ENCODE measurements at places on chromosomes 12 and 14. TPM values are rescaled to one million over a fixed set of nuclear protein-coding genes. Genes with fewer than 3 reads are reported as not detected.
A peak's percentile ranks its signal among the peaks of the same experiment; 100 is the strongest.

Gene STRN3
- 64.7 TPM for total RNA-seq

Gene FOXM1
- total RNA-seq = not detected

Gene HCAR2
- total RNA-seq = not detected

Gene ASCL1
- 0.20 TPM for total RNA-seq

Gene SELPLG
- 5.0 TPM for total RNA-seq

Gene GCH1
- total RNA-seq = 0.53 TPM

Gene FGF23
- total RNA-seq = not detected

Gene OAS1
- 1.8 TPM for total RNA-seq

Gene NFATC4
- 13.2 TPM for total RNA-seq

DNA sequence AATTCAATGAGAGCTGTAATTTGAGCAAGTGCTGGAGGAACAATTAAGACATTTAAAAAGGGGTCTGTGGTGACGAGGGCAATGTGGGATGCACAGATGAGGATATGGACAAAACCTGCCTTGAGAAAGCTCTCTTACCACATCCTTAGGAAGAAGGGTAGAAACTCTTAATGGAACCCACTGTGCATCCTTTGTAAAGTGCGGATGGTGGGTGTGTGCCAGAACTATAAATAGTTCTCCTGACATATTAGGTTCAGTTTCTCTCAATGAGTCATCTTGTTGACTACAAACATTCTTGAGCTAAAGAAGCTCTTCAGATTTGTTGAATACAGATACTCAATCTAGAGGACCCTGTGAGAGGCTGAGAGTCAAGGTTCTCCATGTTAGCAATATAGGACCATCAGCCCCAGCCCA lies 106.1 kb upstream of the ANO4 start:
- no peaks in the 10 kb centered on the region for H3K36me3 ChIP-seq
- no peak overlapping the region for H3K27ac ChIP-seq

DNA sequence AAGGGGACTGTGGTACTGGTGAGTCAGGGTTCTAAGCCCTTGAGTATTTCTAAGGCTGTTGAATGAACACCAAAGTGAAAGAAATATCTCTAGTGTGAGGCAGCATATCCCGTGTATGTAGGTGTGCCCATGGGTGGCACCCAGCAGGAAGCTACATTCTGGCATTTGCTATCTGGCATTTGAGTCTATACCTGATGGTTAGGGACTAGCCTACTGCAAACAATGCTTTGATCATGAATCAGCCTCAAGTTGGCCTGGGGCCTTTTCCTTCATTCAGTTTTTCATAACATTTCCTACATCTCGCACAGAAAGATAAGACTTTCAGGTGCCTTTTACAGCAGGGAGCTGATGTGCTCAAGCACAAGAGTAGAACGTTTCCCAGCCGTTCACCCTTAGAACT lies 85.7 kb upstream of the E2F7 start:
- no peaks in the 10 kb centered on the region for H3K4me1 ChIP-seq
- no peak overlapping the region for H3K4me3 ChIP-seq
- no peak overlapping the region for H3K27ac ChIP-seq
- no peaks in the 10 kb centered on the region for H3K36me3 ChIP-seq
- DNase-seq = no peak

- H3K4me1 ChIP-seq = no peaks in the 10 kb centered on the region
- no peaks in the 10 kb centered on the region for H3K27me3 ChIP-seq
Observed at GRCh38 chr12:83158613-83159207, 472.0 kb downstream of the TMTC2 start.

DNA sequence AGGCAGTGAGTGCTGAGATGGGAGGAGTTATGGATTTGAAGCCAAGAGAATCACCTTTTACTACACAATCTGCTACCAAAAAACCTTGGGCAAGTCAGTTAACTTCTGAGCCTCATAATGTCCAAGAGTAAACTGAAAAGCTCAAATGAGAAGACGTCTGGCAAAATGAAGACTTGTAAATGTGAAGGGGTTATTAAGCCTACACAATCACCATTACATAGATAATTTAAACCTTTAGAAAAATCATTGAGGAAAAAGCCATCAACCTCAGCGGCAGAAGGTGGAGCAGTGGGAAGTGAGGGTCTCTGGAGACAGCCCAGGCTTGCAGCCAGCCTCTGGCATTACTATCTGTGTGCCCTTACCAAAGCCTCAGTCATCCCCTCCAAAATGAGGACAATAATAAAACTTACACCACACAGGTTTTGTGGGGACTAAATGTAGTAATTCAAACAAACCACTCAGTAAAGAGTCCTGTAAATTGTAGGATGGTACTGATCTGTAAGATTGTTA lies 50.5 kb upstream of the CCDC175 start:
- no peak overlapping the region for H3K27ac ChIP-seq
- no peak overlapping the region for H3K4me3 ChIP-seq
- peaks cover 4% of the 10 kb centered on the region for H3K4me1 ChIP-seq

GRCh38 chr12:6049992-6050391 lies 74.5 kb downstream of the VWF start:
- H3K27me3 ChIP-seq = no peaks in the 10 kb centered on the region
- no peak for DNase-seq
- no peak overlapping the region for H3K4me3 ChIP-seq
- no peak overlapping the region for H3K27ac ChIP-seq
- H3K4me1 ChIP-seq = no peaks in the 10 kb centered on the region
- H3K36me3 ChIP-seq = no peaks in the 10 kb centered on the region

- no peak overlapping the region for H3K27ac ChIP-seq
- peak overlapping the region; percentile 66 for H3K4me3 ChIP-seq
- H3K36me3 ChIP-seq = no peaks in the 10 kb centered on the region
- H3K27me3 ChIP-seq = no peaks in the 10 kb centered on the region
- peaks cover 13% of the 10 kb centered on the region for H3K4me1 ChIP-seq
Observed at GRCh38 chr14:45251912-45252311, 1.1 kb downstream of the MIS18BP1 start.

DNA sequence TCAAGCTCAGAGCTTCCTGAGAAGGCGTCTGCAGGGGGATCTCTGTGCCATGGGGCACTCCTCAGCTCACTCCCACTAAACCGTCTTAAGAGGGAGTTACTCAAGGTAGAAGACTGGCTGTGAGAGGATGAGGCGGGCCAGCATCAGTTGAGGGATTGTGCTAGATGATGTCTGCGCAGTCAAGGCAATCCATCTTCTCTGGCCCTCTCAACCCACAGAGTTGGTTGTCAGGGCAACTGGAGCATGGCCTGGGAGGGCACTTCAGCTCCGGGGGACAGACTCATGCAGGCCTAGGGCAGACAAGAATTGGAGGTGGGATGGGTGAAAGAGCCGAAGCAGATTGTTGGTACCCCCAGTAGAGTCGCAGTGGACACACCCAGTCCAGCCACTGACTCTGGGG lies 9.0 kb downstream of the GSTZ1 start:
- no peak overlapping the region for H3K27ac ChIP-seq
- no peak overlapping the region for H3K4me3 ChIP-seq
- H3K27me3 ChIP-seq = no peaks in the 10 kb centered on the region
- no peaks in the 10 kb centered on the region for H3K4me1 ChIP-seq
- H3K36me3 ChIP-seq = no peaks in the 10 kb centered on the region

DNA sequence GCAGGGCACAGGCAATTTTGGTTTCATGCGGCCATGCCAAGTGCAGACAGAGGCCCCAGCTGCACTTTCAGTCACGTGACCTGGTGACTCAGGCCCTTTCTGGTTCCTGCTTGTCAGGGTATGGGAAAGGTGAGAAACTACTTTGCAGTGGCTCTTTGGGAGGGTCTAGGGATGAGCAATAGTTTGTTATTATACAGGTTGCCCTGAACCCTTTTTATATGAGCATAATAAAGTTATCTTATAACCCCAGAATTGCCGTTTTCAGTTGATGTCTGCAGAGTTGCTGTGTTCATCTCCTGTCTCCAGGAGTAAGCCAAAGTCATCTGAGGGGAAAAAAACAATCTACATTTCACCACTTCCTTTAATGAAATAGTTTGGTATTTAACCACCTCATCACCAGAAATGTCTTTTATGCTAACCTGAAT lies 30.9 kb upstream of the EMP1 start:
- no peaks in the 10 kb centered on the region for H3K27me3 ChIP-seq
- no peaks in the 10 kb centered on the region for H3K36me3 ChIP-seq
- H3K4me1 ChIP-seq = no peaks in the 10 kb centered on the region

DNA sequence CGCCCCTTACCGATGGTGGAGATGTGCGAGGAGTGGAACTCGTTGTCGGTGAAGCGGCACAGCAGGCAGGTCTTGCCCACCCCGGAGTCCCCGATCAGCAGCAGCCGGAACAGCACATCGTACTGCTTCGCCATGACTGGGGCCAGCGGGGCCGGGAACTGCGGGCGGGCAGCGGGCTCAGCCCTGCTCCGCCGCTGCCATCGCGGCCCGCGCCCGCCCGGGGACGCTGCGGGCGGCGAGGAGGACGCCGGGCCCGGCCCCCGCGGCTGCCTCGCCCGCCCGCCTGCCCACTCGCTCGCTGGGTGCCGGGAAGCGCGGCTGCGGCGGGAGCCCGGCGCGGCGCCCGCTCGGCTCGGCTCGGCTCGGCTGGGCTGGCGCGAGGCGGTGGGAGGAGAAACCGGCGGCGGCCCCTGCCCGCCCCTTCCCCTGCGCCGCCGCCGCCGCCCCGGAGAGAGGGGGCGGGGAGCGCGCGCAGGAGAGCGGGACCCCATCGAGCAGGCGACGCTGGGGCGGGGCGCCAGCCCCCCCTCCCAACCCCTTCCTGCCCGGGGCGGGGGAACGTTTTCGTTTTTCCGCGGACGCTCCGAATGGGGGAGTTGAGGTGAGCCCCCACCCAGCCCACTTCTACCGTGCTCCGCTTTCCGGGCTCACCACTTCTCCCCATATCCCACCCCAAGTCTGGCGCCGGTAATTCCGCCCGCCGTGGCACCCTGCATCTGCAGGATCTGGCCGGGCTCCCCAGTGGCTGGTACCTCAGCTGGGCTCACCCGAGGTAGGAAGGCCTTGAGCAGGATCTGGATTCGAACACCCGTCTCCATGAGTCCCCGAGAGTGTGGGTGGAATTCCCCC lies at the start of gene RAB15:
RAB15 (minus strand) TSS at position 394 of the 849 bp plus-strand sequence; CDS start at position 134, 260 bp downstream.
- H3K4me1 ChIP-seq = no peaks in the 10 kb centered on the region
- no peaks in the 10 kb centered on the region for H3K27me3 ChIP-seq
- peak within 1 kb of the TSS; percentile 60 for H3K4me3 ChIP-seq

DNA sequence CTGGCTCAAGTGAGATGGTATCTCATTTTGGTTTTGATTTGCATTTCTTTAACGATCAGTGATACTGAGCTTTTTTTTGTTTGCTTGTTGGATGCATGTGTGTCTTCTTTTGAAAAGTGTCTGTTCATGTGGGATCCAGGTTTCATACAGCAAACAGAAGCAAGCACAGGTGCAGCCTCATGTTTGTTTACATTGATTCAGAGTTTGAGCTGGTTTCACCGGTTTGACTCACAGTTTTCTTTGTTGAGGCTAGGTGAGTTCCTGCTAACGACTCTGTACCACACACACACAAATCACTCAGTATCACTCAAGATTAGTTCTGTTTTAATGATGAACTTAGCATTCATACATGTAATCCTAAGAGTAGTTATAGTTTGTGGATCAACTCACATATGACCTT lies 3.7 kb downstream of the OR10G2 start:
- no peaks in the 10 kb centered on the region for H3K4me1 ChIP-seq
- DNase-seq = no peak
- H3K36me3 ChIP-seq = no peaks in the 10 kb centered on the region

GRCh38 chr12:92717202-92717601 lies 14.4 kb downstream of the PLEKHG7 start:
- DNase-seq = no peak
- no peaks in the 10 kb centered on the region for H3K4me1 ChIP-seq
- H3K27me3 ChIP-seq = no peaks in the 10 kb centered on the region
- H3K36me3 ChIP-seq = no peaks in the 10 kb centered on the region
- H3K27ac ChIP-seq = no peak overlapping the region
- H3K4me3 ChIP-seq = no peak overlapping the region

- peak; percentile 61 for DNase-seq
- peaks cover 37% of the 10 kb centered on the region for H3K4me1 ChIP-seq
- no peak overlapping the region for H3K4me3 ChIP-seq
- H3K27ac ChIP-seq = no peak overlapping the region
- peaks cover 5% of the 10 kb centered on the region for H3K27me3 ChIP-seq
Observed at GRCh38 chr12:96233168-96233567, 39.0 kb downstream of the ELK3 start.

GRCh38 chr12:111413442-111414086 lies 7.8 kb downstream of the SH2B3 start:
- H3K4me1 ChIP-seq = peaks cover 51% of the 10 kb centered on the region
- no peaks in the 10 kb centered on the region for H3K27me3 ChIP-seq
- H3K4me3 ChIP-seq = no peak overlapping the region
- DNase-seq = peak; percentile 79
- peak overlapping the region; percentile 83 for H3K27ac ChIP-seq

DNA sequence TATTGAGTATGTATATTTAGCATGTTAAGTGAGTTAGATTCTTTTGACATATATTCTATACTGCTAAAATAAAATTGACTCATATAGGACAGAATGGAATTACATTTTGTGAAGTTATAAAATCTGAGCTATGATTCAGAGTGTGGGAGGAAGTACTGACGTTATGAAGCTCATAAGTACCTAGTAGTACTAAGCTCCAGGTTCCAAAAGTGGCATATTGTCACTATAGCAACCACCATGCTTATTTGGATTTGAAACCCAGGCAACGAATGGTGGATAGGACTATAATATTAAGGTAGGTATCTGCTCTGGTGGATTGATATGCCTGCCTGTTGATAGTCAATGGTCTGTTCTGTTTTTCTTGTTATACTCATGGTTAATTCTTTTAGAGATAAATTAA lies 2.2 kb upstream of the FBXO33 start:
- H3K27me3 ChIP-seq = no peaks in the 10 kb centered on the region
- no peaks in the 10 kb centered on the region for H3K36me3 ChIP-seq
- no peak overlapping the region for H3K27ac ChIP-seq
- no peak overlapping the region for H3K4me3 ChIP-seq
- no peak for DNase-seq

GRCh38 chr14:36997843-36998242 lies 174.6 kb downstream of the SLC25A21 start:
- no peak overlapping the region for H3K4me3 ChIP-seq
- no peak overlapping the region for H3K27ac ChIP-seq
- no peaks in the 10 kb centered on the region for H3K27me3 ChIP-seq

DNA sequence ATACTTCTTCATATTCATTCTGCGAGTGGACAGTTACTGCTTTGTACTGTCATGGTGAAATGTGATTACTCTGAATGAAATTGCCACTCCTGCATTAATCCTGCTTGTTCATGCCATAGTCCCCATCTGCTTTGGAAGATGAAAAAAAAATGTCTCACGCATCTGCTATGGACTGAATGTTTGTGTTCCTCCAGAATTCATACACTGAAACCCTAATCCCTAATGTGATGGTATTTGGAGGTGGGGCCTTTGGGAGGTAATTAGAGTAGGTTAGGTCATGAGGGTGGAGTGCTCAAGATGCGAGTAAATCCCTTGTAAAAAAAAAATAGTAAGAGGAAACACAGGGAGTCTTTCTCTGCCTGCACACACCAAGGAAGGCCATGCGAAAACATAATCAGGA lies 427.2 kb downstream of the TMTC2 start:
- no peaks in the 10 kb centered on the region for H3K36me3 ChIP-seq
- no peak for DNase-seq
- no peak overlapping the region for H3K27ac ChIP-seq
- no peak overlapping the region for H3K4me3 ChIP-seq

DNA sequence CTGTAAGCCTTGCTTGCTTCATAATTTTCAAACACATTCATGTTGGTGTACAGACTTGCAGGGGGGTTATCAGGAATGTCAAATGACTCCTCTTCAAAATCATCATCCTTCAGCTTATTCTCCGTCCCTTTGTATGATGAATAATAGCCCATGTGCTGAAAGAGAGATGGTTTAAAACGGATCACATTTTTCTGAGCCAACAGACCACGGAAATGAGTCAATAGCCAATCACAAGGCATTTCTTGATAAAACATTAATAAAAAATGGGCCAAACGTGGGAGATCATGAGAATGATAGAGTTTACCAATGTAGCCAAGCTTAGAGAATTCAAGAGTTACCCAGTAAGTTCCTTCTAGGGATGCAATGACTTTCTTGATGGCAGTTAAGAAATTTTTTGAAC lies 105.5 kb downstream of the NTS start:
- no peaks in the 10 kb centered on the region for H3K36me3 ChIP-seq
- no peak overlapping the region for H3K27ac ChIP-seq
- DNase-seq = no peak
- H3K4me3 ChIP-seq = no peak overlapping the region
- H3K4me1 ChIP-seq = no peaks in the 10 kb centered on the region
